ENCODE measurements at places on chromosomes 7 and 10.

DNA sequence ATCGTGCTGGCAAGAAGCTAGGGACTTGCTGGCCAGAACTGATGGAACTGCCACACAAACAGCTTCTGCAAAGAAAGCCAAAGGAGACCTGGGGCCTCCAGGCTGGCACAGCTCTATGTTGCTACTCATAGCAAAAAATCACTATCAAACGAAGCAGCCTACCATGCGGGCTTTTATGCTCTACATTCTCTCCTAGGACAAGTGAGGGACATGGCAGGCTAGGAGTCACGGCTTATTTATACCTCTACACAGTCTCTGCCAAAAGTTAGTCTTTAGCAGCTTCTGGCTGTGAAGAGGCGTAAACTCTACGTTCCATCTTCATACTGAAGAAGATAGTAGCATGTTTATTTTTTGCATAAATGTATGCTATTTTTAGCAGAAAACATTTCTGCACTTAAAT lies 35.4 kb downstream of the CDCA7L start:
- no peak for DNase-seq

DNA sequence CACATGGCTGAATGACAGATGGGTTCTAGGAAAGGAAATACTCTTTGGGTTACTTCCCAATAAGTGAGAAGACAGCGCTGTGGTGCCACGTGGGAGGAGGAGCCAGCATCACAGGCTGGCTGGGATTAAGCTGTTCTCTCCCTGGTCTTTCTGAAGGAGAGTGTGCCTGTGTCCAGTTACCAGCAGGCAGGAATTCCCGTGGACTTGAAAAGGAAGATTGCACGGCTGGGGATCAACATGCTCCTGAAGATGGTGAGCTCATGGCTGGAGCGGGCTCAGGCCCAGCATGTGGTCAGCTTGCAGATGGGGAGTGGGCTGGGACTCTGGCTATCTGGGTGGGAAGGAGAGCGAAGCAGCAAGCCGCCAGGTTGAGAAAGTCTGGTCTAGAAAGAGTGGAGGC lies 8.1 kb downstream of the ADCK2 start:
- no peak for DNase-seq

DNA sequence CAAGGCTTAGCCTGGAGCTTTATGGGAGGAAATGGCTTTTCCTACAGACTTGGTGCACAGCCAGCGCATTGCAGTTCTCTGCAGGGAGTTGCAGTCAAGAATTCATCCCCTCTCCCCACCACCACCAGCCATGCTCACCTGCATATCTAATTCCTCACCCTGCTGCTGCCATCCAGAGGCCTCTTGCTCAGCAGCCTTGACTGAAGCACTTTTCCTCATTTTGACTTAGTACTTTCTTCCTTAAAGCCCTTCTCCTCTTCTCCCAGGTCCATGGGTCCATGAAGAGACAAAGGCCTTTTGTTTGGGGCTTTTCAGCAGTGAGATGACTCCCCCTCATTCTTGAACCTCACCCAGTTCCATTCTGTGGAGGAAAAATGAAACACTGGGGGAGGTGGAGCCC lies 39.7 kb upstream of the GPR141 start:
- DNase-seq, result no peak

- DNase-seq, result no peak
These were observed 57.6 kb downstream of the USP6NL start for GRCh38 chr10:11553773-11554381.

DNA sequence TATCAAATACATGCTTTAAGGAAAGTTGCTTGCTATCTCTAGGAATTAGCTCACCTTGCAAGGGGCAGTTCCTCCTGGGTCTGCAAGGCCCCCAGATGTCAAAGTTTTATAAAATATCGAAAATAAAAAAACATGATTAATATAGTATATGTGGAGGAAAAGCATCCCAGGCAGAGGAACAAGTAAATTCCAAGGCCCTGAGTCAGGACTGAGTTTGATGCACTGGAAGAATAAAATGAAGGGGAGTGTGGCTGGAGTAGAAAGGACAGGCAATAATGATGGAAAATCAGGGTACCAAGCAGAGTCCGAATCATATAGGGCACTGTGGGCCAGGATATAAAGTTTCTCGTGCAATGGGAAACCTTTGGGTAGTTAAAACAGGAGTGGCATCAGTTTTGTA lies 112.4 kb upstream of the EEPD1 start:
- DNase-seq, result no peak

GRCh38 chr10:92826061-92826460 lies 22.3 kb upstream of the EXOC6 start:
- no peak for DNase-seq

DNA sequence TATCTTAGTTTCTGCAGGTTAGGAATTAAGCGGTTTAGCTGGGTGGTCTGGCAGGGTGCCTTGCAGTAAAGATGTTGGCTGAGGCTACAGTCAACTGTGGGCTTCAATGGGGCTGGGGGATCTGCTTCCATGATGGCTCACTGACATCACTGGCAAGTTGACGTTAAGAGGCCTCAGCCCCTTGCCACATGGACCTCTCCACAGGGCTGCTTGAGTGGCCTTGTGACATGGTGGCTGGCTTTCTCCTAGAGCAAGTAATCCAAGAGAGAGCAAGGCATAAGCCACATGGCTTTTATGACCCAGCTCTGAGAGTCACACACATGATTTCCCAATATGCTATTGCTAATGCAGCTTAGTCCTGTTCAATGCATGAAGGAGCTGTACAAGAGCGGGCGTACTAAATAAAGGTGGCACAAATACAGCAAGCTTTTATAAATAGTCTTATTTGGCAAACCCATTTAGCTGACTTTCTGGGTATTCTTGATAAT lies 109.1 kb downstream of the SEPTIN7 start:
- no peak for DNase-seq

GRCh38 chr10:61486251-61486650 lies 33.1 kb upstream of the TMEM26 start:
- DNase-seq, result no peak

GRCh38 chr10:21260506-21261149 lies 264.9 kb downstream of the SKIDA1 start:
- no peak for DNase-seq

GRCh38 chr7:108030516-108030915 lies 27.6 kb upstream of the LAMB1 start:
- DNase-seq, result no peak

- DNase-seq, result no peak
These were observed 98.0 kb upstream of the PIK3CG start for GRCh38 chr7:106767078-106767477.

DNA sequence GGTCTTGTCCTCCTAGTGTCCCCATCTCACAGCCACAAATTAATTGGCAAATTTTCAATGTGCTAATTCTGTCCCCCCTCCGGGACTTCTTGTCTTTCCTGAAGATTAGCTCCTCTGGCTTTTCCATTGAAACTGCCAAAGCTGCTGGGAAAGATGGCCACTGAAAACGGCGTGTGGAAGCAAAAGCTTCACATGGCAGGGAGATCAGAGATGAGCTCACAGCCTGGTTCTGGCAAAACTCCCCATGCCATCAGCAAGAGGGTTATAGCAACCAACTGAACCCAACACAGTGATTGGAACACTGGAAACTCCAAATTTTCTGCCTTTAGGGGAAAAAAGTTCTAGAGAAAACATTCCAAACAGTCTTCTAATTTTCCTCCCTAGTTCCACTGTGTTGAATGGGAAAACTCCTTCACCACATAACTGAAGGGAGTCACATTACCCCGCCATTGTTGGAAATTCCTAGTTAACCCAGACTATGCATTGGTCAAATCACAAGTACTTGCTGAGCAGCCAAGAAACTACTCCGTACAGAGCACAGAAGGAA lies 37.0 kb downstream of the NRAP start:
- no peak for DNase-seq

GRCh38 chr7:2010101-2010500 lies 222.6 kb downstream of the MAD1L1 start:
- DNase-seq, result no peak

- DNase-seq, result no peak
These were observed 82.6 kb upstream of the THSD7A start for GRCh38 chr7:11914645-11915044.

DNA sequence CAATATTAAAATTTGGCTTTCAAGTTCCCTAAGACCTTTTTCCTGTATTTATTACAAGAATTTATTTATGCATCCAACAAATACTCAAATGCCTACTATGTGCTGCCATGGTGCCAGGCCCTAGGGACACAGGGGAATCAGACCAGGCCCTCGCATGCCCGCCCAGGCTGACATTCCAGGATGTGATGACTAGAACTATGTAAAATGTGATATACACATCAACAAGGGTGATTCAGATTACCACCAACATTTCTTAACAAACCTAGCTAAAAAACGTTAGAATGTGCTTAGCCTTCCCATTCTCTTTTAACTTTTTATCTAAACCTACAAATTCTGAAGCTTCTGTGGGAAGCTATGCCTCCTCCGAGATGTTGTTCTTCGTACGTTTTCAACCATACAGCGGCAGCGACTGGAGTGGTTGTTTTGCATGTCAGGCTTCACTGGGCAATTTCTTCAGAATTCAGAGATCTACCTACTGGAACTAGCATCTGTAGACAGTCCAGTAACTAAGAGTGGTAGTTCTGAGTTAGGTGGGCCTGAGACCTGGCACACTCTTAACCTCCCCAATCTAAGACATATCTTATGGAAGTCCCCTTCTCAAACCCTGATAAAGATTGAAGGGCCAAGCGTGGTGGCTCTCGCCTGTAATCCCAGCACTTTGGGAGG lies 22.1 kb downstream of the GNA12 start:
- no peak for DNase-seq

DNA sequence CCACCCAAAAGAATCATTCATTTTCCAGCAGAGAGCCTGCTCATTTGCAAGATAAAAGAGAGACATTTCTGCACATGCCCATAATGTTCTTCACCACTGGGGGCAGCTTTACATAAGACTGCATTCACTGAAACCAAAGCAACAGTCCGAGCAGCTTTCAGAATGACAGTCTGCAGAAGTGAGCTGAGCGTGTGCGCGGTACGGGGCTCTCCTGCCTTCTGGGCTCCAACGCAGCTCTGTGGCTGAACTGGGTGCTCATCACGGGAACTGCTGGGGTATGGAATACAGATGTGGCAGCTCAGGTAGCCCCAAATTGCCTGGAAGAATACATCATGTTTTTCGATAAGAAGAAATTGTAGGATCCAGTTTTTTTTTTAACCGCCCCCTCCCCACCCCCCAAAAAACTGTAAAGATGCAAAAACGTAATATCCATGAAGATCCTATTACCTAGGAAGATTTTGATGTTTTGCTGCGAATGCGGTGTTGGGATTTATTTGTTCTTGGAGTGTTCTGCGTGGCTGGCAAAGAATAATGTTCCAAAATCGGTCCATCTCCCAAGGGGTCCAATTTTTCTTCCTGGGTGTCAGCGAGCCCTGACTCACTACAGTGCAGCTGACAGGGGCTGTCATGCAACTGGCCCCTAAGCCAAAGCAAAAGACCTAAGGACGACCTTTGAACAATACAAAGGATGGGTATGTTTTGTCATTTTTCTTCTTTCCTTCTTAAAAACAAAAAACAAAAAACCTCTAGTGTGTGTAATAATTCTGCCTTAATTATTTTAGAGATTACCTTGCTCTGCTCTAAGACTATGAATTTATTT lies at the start of gene LRRTM3:
Gene LRRTM3, plus strand, starts transcription at position 141 of the 820 bp plus-strand sequence.
- DNase-seq, result no peak
